IPS-NIHi11 (cell line): ENCODE measurements at places on chromosomes 4 and X.
A peak's percentile ranks its signal among the peaks of the same experiment; 100 is the strongest.

DNA sequence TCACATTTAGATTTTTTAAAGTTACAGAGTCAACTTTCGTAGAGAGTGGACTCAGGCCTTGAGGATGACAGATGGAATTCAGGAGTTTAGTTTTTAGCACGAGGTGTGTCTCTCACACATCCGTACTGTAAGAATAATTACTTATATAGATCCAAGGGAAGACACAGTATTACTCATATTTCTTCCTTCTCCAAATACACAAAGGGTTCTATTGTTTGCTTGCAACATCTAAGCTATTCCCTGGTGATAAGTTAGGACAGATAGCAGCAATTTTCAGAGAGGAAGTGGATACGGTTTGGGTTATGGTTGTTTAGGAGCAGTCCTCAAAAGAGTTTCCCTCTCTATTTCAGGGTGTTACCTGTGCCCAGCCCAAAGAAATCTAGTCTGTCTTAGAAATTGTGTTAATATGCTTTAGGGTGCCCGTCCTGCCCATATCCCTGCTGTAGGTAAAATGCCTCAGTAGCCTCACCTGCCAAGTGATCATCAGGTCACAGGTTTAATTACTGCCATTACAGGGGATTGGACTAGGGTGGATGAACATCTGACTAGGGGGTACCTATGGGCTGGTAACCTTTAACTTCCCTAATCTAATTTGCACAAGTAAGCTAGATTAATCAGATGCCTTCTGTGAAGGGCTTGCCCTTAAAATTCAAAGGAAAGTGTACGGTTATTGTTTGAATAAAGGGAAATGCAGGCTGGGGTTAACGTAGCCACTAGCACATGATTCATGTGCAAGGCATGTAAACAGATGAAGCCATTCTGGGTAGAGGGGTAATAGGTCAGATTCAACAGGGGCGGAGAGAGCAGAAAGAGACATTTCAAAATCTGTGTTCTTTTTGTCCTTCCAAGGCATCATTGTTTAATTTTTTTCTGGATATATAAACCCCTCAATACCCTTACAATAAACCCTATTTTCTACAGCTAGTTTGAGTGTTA is 8.7 kb upstream of the PPP3CA start:
- DNase-seq: no peak

GRCh38 chr4:40121515-40121914 is 64.9 kb downstream of the N4BP2 start:
- DNase-seq: no peak

DNA sequence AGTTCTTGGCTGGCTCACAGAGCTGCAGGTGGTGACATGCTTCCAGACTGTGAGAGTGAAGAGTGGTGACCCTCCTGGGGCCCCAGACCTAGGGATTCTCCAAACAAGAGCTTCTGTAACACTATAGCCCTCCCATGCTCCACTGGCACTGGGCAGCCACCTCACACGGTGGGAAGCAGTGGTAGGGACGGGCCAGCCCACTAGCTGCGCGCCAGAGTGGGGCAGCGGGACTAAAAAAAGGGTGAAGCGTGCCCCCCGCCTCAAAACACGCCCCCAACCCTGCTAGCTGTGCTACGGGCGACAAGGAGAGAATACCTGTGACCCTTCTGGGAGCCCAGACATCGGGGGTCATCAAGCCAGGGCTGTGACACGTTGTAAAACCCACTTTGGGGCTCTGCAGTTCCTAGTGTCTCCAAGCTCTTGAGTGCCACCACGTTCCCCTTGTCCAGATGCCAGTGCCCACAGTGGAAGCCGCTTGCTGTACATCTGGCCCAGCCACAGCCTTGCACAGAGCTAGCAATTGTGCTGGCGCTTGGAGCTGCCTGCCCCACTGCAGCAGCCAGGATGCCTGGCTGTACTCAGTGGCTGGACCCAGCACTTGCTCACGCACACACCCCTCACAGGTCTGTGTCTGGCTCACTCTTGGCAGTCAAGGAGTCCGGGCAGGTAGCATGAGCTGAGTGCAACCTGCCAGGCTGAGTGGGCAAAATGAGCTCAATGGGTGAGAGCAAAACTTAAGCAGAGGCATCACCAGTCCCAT is 100.0 kb downstream of the DCAF12L2 start:
- DNase-seq: no peak

GRCh38 chr4:37517326-37517725 is 168.8 kb downstream of the RELL1 start:
- DNase-seq: no peak

DNA sequence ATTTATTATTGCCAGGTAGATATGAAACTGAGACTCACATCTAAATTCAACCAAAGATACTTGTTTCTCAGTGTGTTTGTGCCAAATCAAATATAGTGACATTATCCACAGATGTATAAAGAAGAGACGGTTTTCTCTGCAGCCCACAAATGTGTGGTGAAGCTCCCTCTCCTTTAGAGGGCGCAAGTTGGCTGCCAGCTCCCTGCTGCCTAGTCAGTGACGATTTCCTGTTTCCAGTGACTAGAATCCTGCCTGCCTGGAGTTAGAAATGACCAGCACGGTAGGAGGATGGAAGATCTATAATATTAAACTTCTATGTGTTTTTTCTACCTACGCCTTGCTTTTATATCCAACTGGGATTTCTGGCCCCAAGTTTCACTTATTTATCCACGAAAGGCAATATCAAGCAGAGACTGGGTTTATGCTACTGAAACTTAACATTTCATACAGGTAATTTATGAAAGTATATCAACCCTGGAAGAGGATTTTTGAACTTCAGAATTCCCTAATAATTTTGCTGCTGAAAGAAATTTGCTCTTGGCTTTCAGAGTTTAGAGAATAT is 1793.7 kb upstream of the TENM3 start:
- DNase-seq: peak; percentile 75

GRCh38 chr4:1761130-1761689 is 31.9 kb upstream of the FGFR3 start:
- no peak for DNase-seq

- DNase-seq: peak; percentile 22
Observed at GRCh38 chrX:103919270-103919637, 43.2 kb upstream of the TMSB15B start.

GRCh38 chr4:88225232-88226105 is 58.9 kb downstream of the PPM1K start:
- no peak for DNase-seq

- no peak for DNase-seq
Observed at GRCh38 chrX:133645256-133645655, 230.0 kb upstream of the GPC4 start.

DNA sequence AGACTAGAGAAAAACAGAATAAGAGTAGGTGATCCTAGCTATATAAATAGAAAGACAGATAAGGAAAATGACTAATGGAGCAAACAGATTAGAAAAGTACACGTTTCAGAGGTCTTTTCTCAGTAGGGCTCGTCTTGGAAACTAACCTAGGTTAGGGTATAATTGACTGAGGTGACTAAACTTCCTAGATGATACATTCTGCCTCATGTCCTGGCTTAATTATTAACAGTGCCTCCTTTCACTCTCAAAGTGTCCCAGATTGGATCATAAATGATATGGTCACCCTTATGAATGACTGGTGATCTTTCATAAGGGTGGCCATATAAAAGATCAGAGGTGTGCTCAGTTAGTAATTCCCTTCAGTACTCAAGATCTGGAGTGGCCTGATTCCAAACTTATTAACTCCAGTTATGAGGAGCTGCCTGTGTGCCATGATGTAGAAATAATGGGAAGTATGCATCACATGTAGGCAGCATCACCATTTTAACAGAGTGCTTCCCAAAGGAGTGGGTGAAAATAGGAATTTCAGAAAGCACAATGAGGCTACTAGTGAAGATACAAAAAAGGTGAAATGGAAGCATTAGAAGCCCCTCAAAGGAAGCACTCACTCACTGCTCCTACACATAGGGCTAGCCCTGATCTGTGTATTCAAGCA is 14.7 kb upstream of the GRIA3 start:
- no peak for DNase-seq

DNA sequence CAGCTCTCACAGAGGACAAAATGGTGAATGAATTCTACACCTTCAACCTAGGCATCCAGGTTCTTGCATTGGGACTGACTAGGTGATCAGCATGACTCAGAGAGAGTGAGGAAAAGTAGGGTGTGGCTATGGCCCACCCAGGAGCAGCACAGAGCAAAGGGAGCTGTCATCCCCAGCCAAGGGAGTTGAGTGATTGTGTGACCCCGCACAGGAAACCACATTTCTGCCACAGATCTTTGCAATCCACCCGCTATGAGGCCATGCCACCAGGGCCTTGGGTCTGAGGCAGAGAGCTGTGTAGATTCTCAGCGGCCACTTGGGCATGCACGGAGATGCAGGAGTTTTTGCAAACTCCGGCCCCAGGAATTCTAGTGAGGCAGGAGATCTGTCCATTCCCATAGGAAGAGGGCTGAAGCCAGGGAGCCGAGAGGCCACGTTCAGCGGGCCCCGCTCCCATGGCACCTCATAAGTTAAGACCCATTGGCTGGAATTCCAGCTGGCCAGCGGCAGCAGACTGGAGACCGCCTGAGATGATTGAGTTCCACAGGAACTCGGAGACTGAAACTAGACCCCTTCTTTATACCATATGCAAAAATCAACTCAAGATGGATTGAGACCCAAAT is 75.9 kb downstream of the NAA11 start:
- DNase-seq: no peak
